Prostate gland (tissue), 2 donors: ENCODE measurements at places on chromosomes 6 and 20.

GRCh38 chr6:90458353-90459224 lies 128.3 kb downstream of the MAP3K7 start:
- no peak for DNase-seq

- DNase-seq: peak; percentile 76
Observed at GRCh38 chr6:28383235-28384142, 16.1 kb downstream of the ZSCAN12 start.

GRCh38 chr6:31305703-31306219 lies 33.9 kb upstream of the HLA-C start:
- no peak for DNase-seq

GRCh38 chr6:1287103-1287591 lies 24.8 kb upstream of the FOXQ1 start:
- no peak for DNase-seq

DNA sequence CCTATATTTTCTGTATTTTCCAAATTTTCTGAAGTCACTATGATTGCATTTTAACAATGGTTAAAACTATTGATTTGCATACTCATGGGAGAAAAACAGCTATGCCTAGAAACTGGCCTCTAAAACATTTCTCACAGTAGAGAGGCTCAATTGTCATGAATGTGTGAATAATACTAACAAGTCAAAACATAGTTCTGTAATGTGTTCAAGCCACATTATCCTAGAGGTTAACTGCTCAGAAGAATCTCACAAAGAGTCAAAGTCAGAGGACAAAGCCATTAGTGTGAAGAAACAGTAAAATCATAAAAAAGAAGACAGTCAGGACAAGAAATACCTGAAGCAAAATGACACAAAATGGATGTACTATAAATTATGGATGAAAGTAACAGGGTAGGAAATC lies 12.5 kb upstream of the ALDH8A1 start:
- DNase-seq: no peak

DNA sequence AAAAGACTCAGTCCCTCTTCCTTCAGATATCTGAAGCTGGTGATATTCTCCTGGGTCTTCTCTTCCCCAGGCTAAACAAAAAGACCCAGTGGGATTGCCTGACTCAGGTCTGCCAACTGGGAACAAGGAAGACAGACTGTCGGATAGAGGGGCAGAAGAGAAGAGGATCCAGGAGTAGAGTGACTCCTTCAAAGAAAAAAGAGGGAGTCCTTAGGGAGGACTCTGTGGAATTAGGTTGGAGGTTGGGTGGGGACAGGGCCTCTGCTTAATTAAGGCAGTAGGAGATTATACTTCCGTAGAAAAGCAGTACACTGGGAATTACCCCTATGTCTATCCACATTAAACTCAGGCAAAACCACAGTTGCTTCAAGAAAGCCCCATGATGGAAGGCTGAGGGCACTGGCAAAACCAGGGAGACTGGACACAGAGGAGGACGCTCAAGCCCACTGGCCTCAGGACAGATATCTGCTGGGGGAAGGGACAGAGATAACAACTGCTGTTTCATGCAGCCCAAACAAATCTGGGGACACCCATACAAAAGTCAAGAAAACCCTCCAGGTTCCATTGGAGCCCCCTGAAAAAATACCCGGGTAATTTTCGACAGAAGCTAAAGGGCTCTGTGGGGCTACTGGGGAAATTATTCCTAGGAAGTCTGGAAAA lies 5.7 kb downstream of the BCL2L1 start:
- DNase-seq: no peak

GRCh38 chr6:11222385-11223277 lies 9.8 kb downstream of the NEDD9 start:
- DNase-seq: no peak

GRCh38 chr6:141158740-141159139 lies 974.0 kb upstream of the GJE1 start:
- no peak for DNase-seq

DNA sequence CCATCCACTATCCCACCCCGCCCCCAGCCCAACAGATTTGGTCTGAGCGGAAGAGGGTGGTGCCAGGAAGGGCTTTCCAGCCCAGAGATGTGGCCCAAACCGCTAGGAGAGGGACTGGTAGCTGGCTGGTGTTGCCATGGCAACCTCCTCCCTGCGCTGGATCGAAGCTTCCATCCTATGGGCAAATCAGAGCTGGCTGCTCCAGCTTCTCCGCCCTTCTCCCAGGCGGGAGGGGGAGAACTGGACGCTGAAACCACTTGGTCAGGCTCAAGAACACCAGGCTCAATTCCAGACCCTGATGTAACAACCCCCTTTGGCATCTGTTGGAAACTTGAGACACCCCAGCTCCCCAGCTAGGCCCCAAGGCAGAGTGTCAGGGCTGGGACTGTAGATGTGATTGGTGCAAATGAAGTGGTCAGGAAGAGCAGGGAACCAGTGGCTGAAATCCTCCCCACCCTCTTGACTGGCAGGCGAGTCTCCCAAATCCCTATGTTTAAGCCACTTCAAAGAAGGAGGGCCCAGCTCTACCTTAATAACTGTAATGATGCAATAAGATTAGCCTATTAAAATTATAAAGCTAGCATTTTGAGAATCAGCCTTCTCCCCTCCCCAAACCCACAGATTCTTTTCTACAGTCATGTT lies 4.2 kb downstream of the RIMS4 start:
- no peak for DNase-seq

- DNase-seq: no peak
Observed at GRCh38 chr6:1774226-1774915, 164.7 kb downstream of the FOXC1 start.

DNA sequence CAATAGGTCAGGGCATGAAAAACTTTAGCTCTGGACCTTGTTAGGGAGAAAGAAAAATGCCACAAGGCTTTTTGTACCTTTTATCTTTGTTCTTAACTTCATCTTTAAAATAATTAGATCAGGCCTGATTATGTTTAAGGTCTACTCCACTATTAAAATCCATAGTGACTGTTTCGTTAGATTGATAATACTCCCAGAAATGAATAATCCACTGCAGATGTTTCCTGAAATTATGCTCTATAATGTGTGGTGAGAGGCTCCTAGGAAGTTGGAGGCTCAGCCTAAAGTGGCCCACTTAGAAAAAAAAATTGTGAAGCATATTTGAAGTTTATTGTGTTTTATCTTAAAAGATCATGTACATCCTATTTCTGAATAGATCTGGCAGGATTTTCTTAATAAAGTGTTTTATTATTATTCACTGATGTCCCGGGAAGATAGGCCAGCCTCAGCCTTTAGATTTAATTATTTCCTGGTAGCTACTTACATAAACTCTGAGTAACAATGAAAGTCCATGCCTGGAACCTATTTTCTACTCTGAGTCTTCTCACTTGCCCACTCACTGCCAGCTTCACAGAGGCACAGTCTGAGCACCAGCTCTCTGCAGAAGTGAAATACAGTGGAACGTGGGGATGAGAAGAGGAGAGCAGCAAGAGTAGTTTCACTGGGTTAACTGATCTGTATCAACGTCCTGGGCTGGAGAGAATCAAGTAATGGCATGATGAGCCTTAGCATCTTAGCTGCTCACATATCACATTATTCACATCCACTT lies 126.8 kb upstream of the TMEM170B start:
- no peak for DNase-seq

- no peak for DNase-seq
Observed at GRCh38 chr6:42777126-42777822, 4.6 kb upstream of the BICRAL start.

- DNase-seq: no peak
Observed at GRCh38 chr20:7866285-7866684, 74.0 kb downstream of the HAO1 start.

DNA sequence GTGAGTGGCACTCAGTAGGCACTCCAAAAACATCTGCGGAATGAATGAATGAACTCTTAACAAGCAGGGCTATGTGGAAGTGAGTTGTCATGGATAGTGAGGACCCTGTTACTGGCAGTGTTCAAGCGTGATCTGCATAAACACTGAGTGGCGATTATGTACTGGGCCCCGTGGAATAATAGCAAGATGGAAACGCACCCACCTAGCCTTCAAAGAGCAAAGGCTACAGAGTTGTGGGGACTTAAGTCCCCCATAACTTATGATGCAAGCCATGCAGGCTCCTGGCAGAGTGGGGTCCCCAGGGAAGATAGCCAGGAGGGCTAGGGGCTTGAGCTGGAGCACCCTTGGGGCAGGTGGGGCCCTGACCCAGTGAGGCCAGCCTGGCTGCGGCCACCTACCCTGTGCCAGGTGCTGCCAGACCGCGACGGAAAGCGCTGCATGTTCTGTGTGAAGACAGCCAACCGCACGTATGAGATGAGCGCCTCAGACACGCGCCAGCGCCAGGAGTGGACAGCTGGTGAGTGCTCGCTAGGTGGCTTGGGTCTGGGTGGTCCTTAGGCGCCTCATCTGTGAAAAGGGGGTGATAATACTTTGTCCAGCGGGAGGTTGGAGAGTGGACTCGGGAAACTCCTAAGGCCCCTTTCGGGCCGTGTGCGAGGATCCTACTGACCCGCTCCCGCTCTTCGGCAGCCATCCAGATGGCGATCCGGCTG lies 20.0 kb downstream of the DEF6 start:
- DNase-seq: no peak

GRCh38 chr6:93183531-93183972 lies 235.8 kb downstream of the EPHA7 start:
- DNase-seq: no peak

DNA sequence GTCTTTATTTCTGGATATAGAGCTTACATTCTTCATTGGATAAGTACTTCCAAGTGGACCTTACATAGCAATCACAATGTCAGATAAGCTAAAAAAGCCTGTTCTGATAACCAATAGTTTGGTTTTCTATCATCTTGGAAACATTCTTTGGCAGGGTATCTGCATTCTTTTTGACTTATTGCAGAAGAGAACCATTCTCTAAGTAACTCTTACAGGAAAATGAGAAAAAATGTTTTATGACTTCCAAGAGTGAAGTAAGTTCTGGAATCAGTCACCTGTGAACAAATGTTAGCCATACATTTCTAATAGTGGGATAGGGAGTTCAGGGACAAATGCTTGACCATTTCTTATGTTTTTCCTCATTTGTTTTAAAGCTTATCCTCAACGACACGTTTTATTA lies 564.0 kb downstream of the CD109 start:
- DNase-seq: no peak

DNA sequence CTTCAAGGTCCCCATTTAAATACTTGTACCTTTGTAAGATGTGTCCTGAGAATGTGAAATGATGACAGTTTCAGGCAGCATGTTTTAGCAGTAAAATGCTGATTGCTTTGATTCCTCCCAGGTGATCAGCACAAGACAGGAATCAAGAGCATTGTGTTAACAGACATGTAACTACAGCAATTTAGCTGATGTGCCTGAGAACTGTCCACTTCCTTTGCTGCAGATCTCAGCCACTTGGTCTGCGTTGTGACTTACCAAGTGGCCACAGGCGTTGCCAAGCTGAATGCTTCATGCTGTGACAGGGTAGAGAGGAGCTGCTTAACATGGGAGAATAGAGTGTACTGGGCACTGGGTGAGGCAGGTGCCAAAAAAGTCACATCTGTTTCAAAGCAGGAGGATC lies 767.0 kb upstream of the POU3F2 start:
- no peak for DNase-seq

- no peak for DNase-seq
Observed at GRCh38 chr6:96865055-96865405, 27.8 kb upstream of the GPR63 start.

DNA sequence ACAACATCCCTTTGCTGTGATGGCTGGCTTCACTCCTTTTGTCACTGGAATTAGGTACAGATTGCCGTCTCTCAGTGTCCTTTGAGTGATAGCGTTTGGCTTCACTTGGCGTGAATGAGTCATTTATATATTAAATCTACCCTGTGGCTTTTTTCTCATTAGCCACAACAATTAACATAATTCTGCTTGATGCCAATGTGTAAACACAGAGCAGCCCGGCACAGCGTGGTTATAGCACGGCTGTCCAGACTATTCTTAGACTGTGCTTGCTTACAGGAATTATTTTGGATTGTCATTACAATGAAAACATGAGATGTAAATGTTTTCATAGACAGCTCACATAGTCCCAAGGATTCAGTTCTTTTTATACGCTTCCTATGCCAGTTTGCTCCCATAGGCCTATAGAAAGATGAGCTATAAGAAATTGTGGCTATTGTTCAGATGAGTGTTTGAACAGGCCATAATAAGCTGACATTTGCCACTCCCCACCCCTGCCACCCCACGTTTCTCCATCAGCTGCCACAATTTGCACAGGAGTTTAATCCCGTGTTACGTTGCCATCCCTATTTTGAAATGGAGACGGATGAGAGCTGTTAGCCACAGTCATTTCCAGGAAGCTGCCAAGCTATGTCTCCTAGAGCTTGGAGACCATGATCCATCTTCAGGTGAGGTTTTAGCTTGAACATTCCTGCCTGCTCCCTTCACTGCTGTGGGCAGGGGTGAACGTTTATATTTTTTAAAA lies 65.9 kb downstream of the PPP1R14C start:
- no peak for DNase-seq

DNA sequence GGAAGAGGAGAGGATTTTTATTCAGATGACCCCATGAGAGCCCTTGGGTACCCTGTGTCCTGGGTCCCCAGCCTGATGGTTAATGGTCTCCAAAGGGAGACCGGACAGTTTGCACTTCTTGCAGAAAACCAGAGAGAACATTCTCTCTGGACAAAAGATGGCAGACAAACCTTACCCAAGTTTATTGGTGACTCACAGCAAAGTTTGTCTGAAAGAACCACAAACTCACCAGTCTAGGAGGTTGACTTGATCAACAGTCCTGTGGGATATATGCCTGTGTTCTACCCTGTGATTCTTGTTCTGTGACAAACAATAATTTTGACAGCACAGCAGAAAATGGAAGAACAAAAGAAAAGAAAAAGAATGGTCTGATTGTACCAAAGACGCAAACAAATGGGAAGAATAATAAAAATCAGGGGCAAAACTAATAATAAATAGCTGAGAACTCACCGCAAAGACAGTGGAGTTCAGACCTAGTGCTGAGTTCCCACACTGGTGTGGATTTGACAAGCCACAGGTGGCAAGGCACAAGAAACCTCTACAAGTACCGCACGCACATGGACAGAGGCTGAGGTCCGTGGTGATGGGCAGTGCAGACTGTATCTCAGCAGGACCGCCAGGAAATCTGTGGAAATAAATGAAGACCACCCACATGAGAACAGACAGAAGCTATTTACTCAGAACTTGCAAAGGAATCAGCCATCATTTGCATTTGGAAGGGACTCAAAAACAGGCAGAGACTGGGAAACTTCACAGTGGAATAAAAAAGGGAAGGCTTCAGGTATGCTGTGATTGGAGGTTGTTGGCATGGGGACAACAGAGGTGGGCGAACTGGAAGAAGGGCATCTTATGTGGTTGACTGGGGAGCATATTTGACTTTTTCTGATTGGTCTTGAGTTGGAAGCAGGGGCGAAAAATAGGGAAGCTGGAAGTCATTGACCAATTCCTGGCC lies 246.3 kb upstream of the RNF24 start:
- DNase-seq: no peak

DNA sequence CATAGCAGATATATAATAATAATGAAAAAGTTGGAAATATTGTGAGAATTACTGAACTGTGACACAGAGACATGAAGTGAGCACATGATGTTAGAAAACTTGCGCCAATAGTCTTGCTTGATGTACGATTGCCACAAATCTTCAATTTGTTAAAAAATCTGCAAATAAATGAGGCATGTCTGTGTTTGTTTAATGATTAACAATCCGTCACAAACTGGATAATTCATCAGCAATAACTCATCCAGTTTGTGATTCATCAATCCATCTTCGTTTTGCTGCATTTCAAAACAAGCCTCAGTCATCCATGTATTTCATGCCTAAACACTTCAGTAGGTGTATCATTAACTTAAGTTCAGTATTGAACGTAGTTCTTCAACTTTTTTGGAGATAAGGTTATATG lies 25.5 kb upstream of the SMIM26 start:
- DNase-seq: no peak
